ENCODE measurements at places on chromosomes 4 and X.

GRCh38 chr4:42637867-42638266 lies 19.0 kb downstream of the ATP8A1 start:
- no peak for DNase-seq

DNA sequence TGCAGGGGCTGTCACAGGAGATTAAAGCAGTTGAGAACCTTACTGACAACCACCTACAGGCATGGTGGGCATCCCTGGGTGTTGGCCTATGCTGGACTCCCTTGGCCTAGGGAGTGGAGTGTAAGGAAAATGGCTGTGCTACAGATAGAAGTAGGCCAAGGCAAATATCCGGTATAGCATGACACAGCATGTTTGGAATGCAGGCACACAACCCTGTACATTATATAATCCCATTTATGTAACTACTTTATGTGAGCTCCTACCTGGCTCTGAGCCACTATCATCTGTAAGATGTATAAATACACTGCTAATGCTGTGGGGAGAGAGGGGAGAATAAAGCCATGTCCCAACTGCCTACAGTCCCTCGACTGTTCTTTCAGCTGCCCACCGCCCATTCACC lies 38.7 kb upstream of the KCTD8 start:
- no peak for DNase-seq

DNA sequence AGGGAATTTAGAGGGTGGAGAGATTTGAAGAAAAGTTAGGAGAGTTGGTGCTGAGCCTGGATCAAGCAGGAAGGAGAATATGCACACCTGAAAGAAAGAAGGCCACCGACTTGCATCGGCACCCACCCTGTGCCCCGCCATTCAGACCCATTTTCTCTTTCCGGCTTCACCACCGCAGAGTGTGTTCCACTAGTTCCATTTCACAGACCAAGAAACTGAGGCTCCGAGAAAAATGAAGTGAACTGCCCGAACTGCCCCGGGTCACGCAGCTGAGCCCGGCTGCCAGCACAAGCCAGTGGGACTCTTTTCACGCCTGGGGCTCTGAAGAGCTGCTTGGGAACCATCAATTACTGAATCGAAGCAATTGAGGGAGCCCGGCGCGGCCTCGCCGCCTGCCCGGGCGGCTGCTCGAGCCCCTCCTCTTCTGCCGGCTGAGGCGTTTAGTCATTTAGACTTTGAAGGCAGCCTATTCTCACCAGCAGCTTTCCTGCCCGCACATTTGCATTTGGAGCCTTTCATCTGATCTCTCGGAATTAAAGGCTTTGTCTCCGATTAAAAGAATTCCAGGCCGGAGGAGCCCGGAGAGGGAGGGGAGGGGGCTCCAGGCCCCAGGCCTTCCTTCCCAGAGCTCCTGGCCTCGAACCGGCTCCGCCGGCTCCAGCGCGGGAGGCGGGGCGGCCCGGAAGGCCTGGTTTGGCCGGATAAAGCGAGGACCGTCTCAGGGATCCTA lies 140.2 kb upstream of the PJA1 start:
- no peak for DNase-seq

- DNase-seq: no peak
Observed at GRCh38 chrX:46965125-46965758, 53.0 kb downstream of the JADE3 start.

DNA sequence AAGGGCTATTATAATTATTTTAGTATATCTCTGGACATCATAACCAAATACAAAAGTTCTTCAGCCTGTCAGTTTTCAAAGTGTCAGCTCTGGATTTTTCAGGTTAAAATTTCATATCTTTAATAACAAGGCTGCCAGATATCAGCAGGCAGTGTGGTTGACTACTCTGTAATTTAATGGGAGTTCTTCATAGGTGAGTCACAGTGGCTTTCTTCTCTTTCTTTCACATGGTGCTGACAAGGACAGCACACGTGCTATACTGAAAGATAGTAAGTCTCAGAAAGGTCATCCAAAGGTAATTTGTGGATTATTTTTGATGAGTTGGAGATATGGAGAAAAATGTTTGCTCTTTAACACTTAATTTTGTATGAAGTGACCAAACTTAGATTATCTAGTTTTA lies 43.2 kb downstream of the GALNT7 start:
- DNase-seq: no peak

GRCh38 chrX:96314985-96315384 lies 369.7 kb upstream of the DIAPH2 start:
- DNase-seq: no peak

- DNase-seq: peak; percentile 34
Observed at GRCh38 chr4:39976945-39977488, 694 bp downstream of the PDS5A start.

- no peak for DNase-seq
Observed at GRCh38 chr4:156999175-156999517, 27.5 kb upstream of the PDGFC start.

GRCh38 chr4:77776182-77777134 lies 42.7 kb downstream of the CNOT6L start:
- no peak for DNase-seq

DNA sequence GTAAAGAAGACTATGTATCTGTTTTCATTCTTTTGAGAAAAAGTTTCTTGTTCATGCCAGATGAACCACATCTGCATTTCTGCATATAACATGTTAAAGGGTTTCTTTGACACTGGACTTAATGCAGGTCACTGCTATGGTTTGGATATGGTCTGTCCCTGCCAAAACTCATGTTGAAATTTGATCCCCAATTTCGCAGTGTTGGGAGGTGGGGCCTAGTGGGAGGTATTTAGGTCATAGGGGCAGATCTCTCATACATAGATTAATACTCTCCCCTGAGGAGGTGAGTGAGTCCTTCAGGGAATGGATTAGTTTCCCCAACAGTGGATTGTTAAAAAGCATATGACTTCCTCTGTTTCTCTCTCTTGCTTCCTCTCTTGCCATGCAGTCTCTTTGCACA lies 45.9 kb upstream of the TMEM33 start:
- DNase-seq: no peak

GRCh38 chrX:134482371-134482770 lies 22.4 kb downstream of the HPRT1 start:
- no peak for DNase-seq

DNA sequence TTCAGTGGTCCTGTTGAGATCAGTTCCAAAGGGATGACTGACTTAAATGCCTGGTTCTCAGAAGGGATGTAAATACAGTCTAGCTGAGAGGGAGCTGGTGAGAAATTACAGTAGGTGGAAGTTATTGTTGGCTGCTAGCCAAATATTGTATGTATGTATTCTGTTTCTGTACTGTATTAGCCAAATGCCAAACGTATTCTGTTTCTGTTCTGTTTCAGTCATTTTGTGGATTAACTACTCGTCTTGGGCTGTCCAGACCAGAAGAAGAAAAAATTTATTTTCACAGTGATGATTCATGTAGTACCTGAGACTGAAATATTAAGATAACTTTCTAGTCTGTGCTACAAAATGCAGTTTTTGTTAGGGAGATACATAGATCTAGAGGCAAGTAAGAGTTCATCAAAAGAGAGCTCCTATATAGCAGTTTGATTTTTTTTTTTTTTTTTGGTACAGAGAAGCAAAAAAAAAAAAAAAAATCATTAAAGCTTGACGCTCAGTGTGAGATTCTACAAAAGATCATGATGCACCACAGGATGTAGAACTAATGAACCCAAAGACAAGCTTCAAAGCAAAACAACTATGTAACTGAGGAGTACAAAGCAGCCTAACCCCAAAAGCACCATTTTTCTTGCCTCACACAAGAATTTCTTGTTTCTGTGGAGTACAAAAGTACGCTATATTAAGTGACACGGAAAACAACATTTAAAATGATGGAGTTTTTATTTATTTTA lies 54.8 kb downstream of the CASP6 start:
- no peak for DNase-seq

GRCh38 chr4:70518716-70519115 lies 347 bp downstream of the AMTN start:
- no peak for DNase-seq

GRCh38 chrX:71510161-71510560 lies 22.7 kb upstream of the OGT start:
- DNase-seq: no peak

DNA sequence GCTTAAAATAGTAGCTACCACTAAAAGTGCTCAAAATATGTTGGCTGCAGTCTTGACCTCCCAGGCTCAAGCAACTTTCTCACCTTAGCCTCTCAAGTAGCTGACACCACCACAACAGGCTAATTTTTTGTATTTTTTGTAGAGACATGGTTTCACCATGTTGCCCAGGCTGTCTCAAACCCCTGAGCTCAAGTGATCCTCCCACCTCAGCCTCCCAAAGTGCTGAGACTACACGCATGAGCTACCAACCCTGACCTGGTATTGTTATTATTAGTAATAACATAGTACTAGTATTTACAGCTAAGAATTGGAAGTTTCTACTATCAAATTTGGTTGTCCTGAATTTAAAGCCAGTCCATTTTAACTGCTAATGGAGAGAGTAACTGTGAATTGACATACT lies 18.0 kb downstream of the STAP1 start:
- no peak for DNase-seq

DNA sequence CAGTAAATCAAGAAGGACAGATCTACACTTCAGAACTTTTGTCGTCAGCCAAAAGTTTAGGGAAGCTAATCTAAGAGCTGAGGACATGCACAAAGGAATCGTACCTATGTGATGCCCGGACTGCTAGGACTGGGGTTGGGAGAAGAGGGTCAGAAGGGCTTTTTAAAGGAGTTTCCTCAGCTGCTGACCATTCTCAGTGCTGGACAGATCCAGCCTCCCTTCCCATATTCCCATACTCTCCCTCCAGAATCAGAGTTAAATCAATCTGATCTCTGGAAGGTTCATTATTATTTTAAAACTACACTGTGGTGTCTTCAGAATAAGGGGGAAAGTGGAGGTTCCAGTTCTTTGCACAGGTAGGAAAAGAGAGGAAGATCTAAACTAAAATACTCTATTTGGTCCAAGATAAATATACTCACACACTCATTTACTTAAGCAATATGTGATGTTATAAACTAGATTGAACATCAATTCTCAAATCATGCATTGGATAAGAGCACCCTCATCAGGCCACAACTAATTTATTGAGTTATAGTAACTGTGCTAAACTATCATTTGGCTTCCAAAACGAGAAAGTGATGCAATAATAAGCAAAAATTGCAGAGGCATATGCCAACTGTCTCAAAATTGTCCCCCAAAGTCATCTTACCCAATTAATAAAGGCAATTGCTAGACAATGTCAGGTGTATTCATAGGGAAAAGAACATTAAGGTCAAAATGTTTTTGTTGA lies 124.7 kb downstream of the HNRNPD start:
- no peak for DNase-seq

DNA sequence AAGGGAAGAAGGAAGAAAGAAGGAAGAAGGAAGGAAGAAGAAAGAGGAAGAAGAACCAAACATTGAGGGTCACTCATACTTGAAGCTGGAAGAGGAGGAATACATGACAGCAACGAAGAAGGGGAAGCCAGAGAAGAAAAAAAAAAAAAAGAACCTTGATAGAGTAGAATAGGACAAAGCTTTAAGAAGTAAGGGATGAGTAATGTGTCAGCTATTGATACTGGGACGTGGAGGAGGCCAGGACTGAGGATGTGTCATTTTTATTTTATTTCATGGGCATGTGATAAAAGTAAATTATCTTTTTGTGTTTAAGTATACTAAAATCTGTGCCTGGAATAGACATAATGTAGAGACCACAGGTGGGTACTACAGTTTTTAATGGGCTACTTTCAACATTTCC lies 6.4 kb downstream of the EDA2R start:
- DNase-seq: no peak

- no peak for DNase-seq
Observed at GRCh38 chr4:173135241-173135847, 33.3 kb upstream of the GALNT7 start.

DNA sequence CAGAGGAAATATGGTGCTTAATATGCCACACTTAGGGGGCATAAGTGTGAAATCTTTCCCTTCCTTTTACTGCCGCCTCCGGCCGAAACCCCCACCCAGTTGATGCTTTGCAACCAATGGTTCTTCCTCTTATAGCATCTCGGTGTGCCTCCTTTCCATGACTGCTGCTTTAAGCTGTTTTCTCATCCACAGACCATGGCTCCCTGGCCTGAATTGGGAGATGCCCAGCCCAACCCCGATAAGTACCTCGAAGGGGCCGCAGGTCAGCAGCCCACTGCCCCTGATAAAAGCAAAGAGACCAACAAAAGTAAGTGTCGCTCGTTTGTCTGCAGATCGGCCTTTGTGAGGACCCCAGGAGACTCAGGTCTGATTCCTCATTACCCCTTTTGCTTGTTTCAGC lies 6.7 kb downstream of the SLC34A2 start:
- DNase-seq: no peak

- no peak for DNase-seq
Observed at GRCh38 chrX:7889135-7889534, 38.1 kb downstream of the PNPLA4 start.

DNA sequence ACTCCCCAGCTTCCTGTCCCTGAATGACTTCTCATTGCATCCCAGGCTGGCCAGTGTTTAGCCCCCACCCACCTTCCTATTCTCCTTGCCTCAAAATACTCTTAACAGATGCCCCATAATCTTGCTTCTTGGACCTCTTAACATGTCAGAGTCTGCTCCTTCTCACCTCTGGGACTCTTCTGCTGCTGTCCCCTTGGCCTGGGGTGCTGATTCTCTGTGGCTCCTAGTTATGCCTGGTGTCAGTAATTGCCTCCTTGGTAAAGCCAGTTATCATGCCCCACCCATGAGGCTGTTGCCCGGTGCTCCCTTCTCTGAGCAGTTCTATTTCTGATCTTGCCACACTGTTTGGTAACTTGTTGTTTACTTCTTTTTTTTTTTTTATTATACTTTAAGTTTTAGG lies 256.8 kb downstream of the STIM2 start:
- no peak for DNase-seq

DNA sequence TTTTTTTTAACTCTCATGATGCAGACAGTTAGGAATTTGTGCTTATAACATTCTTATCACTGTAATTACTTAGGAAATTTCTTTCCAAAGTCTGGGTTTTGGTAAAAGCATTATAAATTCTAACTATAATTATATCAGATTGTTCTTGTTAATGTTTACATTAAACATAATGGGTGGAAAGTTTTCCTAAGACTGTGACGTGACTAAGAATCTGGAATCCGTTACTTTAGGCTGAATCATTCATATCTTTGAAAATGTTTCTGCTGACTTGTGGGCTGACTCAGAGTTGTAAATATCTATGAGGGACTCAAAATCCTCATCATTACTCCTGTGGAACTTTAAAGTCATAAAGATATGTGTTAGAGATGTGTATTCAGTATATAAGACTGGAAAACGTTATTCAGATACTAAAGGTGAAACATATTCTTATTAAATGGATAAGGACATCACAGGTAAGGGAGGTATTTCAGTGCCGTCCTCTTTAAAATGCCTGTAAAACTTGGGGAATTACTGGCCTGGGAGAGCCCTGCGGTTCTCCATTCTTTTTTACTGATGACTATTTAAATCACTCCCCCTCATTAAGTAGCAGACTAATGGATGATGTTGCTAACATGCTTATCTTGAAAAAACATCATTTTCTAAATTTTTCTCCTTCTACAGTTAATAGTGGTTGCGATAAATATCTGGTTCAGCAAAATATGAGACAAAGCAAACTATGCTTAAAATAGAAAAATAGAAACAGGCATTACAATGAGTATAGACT lies 159.0 kb downstream of the DCLK2 start:
- no peak for DNase-seq

- DNase-seq: no peak
Observed at GRCh38 chrX:14832586-14832985, 40.3 kb downstream of the FANCB start.

- DNase-seq: no peak
Observed at GRCh38 chrX:24378706-24379105, 18.3 kb downstream of the SUPT20HL1 start.

- DNase-seq: no peak
Observed at GRCh38 chrX:120485315-120485637, 16.2 kb upstream of the LAMP2 start.

Measured in progenitor cell of endocrine pancreas (in vitro differentiated cells).